ENCODE measurements at places on chromosomes 2 and 18.

- DNase-seq, result peak; percentile 99
Observed at GRCh38 chr2:133755480-133756300, 187.4 kb upstream of the NCKAP5 start.

DNA sequence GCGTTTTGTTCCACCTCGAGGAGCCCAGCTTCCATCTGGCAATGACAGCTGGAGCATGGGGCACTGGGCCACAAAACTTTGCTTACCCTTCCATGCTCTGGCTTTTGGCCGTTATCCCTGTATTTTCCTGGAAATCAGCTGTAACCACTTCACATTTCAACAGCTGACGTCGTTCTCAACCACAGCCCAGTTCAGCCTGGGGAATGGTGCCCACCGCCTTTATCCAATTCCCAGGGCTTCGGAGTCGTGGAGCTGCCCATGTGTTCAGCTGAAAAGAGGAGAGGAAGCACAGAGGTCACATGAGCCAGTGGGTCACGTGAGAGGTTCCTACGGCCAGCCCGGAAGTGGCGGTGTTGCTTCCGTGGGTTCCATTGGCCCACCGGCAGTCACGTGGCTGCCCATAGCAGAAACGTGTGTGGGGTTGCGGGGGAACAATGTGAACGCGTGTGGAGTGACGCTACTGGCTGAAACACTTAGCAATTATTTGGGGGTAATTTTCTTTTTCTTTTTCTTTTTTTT, 16.7 kb upstream of the EDAR start:
- no peak for DNase-seq

- no peak for DNase-seq
Observed at GRCh38 chr2:6866275-6866671, 566 bp upstream of the CMPK2 start.

- no peak for DNase-seq
Observed at GRCh38 chr2:166610180-166610912, 116.3 kb upstream of the SCN7A start.

GRCh38 chr2:54559593-54560145, 103.5 kb downstream of the SPTBN1 start:
- DNase-seq, result no peak

DNA sequence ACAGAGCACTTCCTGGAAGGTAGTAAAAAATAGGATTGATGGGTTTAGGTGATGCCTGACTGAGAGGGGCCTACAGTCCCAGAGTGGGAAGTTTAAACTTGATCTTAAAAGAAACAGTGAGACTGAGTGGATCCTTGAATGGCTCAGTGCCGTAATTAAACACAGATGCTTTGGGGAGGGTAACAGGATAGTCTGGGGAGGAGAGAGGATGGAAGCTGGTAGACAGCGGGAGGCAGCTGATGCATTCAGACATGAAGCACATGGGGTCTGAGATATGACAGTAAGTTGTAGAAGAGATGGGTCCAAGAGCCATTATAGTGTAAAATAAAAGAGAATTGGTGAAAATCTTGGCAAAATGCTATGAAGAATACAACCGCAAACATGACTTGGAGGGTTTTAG, 54.4 kb downstream of the AOX1 start:
- no peak for DNase-seq

Data from AG04450 (cell line).